ENCODE measurements at places on chromosomes 3 and 15. TPM values are rescaled to one million over a fixed set of nuclear protein-coding genes. Genes with fewer than 3 reads are reported as not detected.

The TPRG1 gene
- 0.52 TPM for total RNA-seq

The NAA50 gene
- 278 TPM for total RNA-seq

The PP2D1 gene
- total RNA-seq, result not detected

The RLBP1 gene
- not detected for total RNA-seq

The LNP1 gene
- 2.9 TPM for total RNA-seq

The SI gene
- not detected for total RNA-seq

The ZNF660 gene
- total RNA-seq, result 2.2 TPM

The TMEM212 gene
- total RNA-seq, result not detected

The SCG5 gene
- 29.6 TPM for total RNA-seq

The CAMKV gene
- not detected for total RNA-seq

The CCR1 gene
- total RNA-seq, result not detected

The KBTBD8 gene
- 3.1 TPM for total RNA-seq

The MUSTN1 gene
- 0.13 TPM for total RNA-seq

The VWA5B2 gene
- 0.03 TPM for total RNA-seq

The VILL gene
- total RNA-seq, result 7.2 TPM

The FAM107A gene
- total RNA-seq, result 0.07 TPM

The AP3B2 gene
- 0.39 TPM for total RNA-seq

The PAQR5 gene
- total RNA-seq, result 0.03 TPM

Measured in smooth muscle cell of the pulmonary artery (primary cell).